ENCODE measurements at places on chromosomes 3 and 15.

DNA sequence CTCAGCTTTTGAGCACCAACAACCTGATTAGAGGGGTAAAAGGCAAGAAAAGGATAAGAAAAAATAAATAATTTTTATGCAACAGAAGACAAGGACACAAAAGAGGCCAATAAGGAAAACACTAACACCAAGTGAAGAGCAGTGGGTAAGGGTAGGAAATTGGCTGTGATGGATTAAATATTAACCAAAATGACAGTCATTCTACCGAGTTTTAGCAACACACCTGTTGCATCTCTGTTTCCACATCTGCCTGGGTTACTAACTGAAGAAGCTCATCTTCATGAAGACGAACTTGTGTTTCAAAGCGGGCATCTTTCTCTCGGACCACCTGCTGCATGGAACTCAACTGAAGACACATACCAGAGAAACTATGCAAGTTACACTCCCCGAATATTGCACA lies 30.1 kb downstream of the GOLGB1 start:
- DNase-seq = no peak

- DNase-seq = no peak
Measured at GRCh38 chr15:53829471-53829870, 70.0 kb upstream of the WDR72 start.

DNA sequence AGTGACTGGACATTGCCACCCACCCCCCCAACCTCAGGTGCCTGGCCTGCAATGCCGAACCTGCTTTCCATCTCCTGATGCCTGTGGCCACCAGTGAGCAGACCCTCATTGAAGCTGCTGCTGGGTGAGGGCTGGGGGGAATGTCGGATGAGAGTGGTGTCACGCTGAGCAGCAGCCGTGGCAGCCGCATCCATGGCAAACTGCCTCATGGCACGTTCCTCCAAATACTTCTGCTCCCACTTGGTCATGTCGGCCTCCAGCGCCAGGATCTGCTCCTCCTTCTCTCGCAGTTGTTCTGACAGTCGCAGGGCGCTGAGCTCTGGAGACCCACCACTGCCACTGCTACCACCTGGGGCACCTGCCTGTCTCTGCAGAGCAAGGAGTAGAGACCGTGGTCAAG lies 14.2 kb downstream of the AMOTL2 start:
- DNase-seq = no peak

GRCh38 chr3:50323092-50323600 lies 601 bp upstream of the HYAL2 start:
- DNase-seq = peak; percentile 88

DNA sequence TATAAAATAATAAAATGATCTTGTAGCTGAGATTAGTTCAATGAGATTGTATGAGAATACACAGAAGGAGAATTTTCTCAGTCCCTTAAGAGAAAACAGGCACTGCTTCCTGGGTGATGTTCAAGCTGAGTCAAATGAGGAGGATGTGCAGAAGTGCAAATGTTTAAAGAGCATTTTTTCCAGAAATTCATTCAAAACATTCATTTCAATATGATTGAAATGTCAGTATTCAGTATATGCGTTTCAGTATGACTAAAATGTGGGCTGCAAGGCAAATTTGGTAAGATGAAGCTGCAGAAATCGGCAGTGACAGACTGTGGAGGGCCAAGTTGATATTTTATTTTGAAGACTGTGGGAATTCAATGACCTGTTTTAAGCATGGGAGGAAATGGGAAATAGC lies 19.3 kb upstream of the PYDC2 start:
- no peak for DNase-seq

DNA sequence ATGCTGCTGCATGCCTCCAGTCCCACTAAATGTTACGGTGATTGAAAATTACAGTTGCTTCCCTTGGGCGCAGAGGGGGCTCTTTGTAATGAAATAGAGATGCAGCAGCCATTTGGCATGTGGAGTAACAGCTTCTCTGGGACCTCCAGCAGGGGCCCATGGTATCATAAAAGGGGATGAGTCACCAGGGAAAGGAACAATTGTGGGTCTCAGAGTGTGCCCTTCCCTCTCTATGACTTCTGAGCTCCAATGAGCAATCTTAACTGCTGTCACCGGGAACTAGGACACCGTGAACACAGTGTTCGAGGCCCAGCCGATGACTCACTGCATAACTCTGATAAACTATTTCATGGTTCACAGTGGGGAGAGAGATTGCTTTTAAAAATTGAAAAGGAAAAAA lies 164.8 kb upstream of the NUDT16 start:
- DNase-seq = peak; percentile 34
